Psoas muscle (tissue), 8 donors: ENCODE measurements at places on chromosomes 3 and 15.

- DNase-seq: no peak
Observed at GRCh38 chr15:80485370-80486164, 81.4 kb downstream of the ARNT2 start.

GRCh38 chr3:113712129-113712528 is 15.7 kb upstream of the USF3 start:
- no peak for DNase-seq

DNA sequence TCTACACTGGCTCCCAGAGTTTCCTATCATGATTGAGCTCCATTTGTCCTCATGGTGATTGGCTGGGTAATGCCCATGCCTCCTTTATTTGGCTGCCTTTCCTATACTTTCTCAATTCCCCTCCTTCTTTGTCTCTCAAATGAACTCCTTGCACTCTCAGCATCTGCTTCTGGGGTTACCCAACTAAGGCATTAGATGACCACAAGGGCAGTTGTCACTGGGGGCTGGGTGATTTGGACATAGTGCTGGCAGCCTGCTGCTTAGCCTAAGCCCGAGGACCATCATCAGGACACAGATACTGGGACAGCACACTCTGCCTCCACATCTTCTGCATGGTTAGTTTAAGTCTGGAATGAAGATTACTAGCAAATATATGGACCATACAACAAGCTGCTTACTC is 49.2 kb upstream of the LRRFIP2 start:
- no peak for DNase-seq

- no peak for DNase-seq
Observed at GRCh38 chr15:80152896-80153876, at the start of gene FAH. FAH (plus strand) TSS chr15:80152999; CDS start chr15:80153055, 56 bp downstream.

GRCh38 chr3:77125966-77126365 is 86.1 kb downstream of the ROBO2 start:
- no peak for DNase-seq

DNA sequence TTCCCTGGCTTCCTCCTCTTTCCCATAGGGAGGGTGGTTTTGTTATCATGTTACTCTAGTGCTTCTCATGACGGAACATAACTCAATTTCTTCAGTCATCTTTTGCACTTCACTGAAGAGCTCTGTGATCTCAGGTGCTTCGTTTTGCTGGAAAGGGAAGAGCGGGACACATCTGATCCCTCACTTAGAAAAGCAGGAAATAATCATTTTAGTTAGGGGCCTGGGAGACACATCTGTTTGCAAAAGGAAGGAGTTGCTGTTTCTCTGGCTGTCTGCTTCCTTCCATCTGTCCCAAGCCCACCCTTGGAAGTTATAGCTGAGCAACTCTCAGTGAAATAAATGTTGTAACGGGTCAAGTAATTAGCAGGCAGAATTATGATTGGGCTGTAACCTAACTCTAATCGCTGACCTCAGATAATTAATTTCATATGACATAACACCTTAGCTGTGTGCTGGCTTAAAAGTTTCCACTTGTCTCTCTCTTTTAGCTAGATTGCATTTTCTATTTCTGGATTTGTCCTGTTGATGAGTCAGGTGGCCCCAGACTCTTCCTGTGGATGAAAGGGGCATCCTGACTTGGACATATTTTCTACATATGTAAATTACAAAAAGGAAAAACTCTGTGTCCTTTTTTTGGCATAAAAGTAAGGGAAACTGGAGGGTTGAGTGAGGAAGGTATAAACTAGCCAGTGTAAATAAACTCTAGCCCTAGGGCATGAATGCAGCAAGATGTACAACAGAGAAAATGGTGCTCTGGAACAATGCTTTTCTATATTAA is 11.0 kb upstream of the FILIP1L start:
- DNase-seq: no peak

- no peak for DNase-seq
Observed at GRCh38 chr15:78272776-78273175, 8.4 kb downstream of the DNAJA4 start.

- DNase-seq: no peak
Observed at GRCh38 chr3:74353039-74353438, 261.4 kb downstream of the CNTN3 start.

DNA sequence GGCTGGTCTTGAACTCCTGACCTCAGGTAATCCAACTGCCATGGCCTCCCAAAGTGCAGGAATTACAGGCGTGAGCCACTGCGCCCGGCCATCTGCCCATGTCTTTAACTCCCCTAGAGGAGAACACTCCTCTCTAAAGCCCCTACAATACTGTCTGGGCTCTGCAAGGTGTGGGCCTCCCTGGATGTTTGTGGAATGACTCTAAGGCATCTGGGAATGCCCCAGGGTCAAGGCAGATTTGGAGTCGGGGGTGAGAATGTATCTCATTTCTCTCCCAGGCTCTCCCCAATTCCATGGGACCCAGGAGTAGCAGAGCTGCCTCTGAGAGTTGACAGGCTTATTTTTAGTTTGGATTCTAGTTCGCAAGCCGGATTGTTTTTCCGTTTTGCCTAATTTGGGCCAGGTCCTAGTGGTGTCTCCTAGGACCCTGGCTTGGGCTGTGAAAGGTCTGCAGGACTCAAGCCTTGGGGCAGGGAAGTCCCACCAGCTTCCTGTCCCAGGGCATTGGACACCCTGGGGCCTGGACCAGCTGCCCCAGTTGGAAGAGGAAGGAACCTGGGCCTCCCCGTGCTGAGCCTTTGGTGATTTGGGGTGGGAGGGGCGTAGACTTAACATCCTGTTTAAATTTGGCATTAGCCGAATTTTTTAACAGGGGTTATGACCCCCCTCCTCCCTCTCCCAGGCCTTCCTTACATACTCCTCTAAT is 53.5 kb downstream of the MAGEF1 start:
- no peak for DNase-seq

GRCh38 chr3:113055961-113056360 is 65.2 kb downstream of the GTPBP8 start:
- DNase-seq: no peak

- no peak for DNase-seq
Observed at GRCh38 chr15:49815526-49815925, 194.7 kb downstream of the DTWD1 start.

DNA sequence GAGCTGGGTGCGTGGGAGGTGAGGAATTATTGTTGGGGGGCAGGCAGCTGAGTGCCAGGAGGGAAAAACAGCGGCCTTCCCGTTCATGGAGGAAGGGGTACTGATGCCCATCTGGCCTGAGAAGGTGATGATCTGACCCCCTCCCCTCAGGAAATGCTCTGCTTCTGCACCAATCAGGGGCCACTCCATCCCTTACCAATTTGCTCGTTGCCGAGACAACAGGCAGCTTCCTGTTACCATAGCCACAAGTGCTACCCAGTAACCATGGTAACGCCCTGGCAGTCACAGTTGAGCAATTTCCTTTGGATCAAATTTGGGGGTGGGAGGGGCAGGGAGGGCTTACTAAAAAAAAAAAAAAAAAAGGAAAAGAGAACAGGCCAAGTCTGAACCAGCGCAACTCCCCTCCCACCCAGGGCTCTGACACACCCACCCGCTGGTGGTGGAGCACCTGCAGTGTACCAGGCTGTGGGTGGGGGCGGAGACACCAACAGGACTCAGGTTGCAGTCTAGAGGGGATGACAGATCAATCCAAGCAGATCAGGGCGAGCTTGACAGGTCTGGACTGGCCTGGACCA is 13.7 kb downstream of the CELF6 start:
- DNase-seq: no peak

GRCh38 chr15:37086521-37086920 is 13.8 kb downstream of the MEIS2 start:
- no peak for DNase-seq

DNA sequence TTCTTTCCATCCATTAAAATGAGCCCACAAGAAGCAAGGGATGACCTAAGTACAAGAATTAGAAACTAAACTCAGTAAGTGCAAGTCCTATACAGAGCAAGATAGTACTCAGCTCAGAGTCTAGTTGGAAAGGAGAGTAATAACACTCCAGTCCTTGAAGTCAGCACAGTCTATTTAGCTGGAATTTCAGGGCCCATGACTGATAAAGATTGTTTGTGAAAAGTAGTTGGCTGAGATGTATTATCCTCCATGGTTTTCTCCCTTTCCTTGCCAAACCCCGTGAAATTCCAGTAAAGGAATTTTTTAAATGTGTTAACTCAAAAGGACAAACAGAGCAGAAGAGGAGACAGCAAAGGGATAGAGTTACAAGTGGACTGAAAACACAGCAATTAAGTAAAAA is 127.2 kb upstream of the STT3B start:
- DNase-seq: no peak
